ENCODE measurements at places on chromosomes 12 and 14.

DNA sequence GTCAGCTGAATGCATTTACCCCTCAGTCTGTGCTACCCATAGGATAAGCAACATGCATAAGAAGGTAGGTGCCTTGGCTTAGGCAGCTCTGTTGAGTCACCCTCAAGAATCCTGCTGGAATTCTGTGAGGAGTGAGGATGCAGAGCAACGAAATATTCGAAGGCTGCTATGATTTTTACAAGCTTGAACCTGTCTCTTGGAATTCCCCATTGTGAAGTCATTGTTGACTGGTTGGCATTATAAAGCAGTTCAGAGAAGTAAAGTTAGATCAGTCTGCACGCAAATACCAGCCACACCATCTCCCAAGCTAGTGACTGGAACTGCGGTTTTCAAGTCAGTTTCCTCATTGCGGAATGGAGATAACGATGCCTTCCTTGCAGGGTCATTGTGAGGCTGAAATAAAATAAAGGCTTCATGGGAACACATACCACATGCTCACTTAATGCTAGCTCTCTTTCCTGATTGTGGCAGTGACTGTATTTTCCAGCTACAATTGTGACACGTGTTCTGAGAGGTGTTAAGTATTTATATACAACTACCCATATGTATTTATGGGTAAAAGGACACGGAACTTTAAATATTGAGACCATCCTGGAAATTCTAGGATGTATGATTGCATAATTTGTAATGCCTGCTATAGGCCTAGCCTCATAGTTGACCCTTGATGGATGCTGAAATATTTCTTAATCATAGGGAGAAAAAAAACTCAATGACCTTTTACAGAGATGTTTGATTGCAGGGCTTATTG is 96.7 kb downstream of the ETV6 start:
- DNase-seq: peak; percentile 88

DNA sequence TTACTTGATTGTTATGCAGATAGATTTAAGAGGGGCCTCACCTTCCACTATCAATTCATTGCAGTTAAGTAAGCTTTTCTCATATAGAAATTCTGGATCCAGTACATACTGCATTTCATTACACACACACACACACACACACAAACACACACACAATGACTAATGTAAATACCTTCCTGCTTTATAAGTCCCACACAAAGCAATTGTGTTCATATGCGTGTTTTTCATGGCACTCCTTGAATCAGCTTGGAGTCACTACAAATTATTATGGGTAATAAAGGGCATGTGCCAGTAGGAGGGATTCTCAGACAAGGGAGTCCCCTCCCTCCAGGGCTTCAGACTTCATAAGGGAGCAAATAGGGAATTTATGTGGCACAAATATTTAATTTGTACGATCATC is 4.5 kb downstream of the MIPOL1 start:
- DNase-seq: peak; percentile 48

DNA sequence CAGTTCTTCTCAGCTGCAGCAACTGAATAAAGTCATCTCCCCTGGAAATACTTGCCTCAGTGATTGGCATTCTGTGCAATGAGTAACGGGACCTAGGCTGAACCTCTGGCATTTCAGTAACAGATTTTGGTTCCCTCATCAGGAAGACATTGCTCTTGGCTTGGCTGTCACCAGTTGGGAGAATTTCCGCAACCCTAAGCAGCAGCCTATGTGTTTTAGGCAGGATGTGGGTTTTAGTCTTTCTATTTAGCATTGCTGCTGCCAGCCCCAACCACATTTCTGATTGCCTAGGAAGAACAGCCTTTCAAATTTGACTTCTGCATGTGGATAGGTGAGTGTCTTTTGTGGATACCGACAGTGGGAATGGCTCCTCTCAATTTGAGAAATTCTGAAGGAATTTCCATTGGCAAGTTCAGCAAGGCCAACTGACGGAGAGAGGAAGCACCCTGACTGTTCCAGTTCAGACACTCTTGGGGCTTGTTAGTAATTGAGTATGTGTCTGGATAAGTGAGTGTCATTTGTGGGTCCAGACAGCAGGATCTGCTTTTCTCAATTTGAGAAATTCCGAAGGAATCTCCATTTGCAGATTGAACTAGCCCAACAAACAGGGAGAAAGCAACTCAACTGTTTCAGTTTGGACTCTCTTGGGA is 19.0 kb upstream of the CLEC2A start:
- no peak for DNase-seq

DNA sequence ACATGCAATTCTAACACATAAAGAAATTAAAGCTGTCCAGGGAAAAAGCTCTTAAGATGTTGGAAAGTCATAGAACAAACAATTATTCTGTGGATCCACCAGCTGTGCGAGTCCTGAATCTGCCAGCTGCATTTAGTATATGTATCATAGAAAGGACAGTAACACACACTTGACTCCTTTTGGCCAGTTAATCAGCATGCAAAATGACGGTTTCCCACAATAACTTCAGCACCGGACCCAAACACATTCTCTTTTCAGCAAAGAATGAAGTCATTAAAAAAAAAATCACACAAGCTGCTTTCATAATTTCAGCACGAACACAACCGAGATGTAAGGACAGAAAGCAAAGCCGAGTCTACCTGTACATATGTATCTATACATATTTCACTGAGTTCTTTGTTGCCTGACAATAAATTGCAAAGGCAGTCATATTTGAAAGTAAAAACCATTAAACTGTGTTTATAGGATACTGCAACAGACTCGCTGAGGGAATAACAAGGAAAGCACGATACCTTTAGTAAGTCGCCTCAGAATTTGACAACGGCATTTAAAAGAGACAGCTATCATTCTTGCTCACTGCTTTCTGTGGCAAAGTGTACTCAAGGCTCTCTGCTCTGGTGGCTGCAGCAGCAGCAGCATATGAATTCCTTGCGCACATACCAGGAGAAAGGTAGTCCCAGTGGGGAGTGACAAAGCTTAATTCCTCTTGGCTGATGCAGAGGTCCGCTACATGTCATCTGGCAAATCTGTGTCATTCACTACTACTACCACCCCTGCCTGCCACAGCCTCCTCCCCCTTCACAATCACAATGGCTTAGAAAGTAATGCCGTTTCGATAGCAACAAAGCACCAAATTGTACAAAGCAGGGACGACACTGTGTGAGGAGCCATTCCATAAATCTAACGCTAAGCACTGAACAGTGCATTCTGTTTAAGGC is at the start of gene GRIP1:
Gene GRIP1 (minus strand): TSS at position 739 of the 938 bp plus-strand sequence. CDS start 172 bp downstream, at position 567.
- DNase-seq: no peak

DNA sequence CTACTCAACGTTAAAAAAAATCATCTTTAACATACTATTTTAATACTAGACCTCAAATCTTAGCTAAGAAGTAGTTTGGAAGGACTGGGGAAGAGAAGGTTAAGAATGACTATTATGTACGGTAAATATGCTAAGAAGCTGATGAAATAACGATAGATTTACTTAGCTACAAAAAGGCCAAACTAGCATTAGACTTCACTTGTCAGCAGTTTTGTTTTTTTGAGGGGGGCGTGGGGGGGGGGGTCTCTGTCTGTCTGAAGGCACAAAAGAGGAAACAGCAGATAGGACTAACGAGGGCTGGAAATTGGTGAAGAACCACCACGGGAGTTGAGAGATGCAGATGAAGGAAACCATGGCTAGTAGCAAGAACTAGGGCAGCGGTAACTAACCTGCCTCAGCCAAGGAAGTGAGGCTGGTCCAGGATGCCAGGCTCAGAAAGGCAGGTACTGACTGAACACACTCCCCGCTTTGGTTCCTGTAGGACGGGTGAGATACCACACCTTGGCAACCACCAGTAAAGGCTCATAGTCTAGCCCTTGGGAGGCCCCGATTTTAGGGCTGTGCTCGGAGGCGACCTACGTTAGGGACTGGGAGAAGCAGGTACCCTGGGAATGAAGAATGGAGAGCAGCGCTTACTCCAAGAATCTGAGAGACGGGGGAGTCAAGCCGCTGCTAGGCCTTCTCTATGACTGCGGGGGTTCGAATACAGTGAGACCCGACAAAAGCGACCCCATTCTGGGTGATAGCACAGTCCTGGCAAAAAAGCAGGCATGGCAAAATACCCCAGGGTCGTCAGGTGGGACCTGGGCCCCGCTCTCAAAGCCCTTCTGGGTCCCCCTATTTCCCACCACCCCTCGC is 675 bp downstream of the NEDD8 start:
- peak; percentile 27 for DNase-seq

- no peak for DNase-seq
These were observed 41.1 kb downstream of the PTHLH start for GRCh38 chr12:27931390-27931789.

DNA sequence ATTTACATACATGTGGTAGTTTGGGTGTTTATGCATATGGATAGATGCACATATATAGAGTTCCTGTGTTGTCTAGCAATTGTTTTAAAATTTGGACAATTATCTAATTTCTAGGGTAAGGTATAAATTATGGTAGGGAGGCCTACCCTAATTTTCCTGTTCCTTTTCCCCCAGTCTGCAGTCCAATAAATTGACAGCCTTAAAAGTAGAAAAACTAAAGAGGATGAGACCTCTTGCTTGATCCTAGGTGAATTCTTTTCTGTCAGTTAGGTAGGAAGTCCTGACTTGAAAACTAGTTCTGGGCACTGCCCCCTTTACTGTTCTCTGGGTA is 2.1 kb upstream of the CDKN1B start:
- DNase-seq: no peak

DNA sequence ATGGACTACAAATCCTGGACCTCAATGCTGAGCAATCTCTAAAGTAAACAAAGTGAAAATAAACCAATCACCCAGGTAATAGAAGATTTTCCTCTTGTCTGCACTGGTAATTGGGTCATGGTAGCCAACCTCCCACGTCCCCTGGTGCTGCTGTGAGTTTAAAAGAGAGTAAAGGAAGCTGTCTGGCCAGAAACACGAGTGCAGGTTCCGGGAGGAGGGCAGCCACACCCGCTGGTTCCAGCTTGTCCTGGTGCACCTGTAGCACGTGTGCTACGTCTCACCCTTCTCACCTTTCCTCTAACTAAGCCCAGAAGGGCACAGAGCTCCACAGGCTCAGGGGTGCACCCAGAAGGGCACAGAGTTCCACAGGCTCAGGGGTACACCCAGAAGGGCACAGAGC is 5.4 kb downstream of the CRACR2A start:
- no peak for DNase-seq

GRCh38 chr12:68538726-68539614 is 71.7 kb upstream of the RAP1B start:
- no peak for DNase-seq

- DNase-seq: no peak
These were observed 590 bp downstream of the SCNN1A start for GRCh38 chr12:6374786-6375160.

- DNase-seq: no peak
These were observed 26.9 kb downstream of the FIGNL2 start for GRCh38 chr12:51821440-51822260.

- no peak for DNase-seq
These were observed 35.3 kb upstream of the ANKRD9 start for GRCh38 chr14:102544747-102545460.

- peak; percentile 78 for DNase-seq
These were observed 17.8 kb upstream of the HDAC7 start for GRCh38 chr12:47837190-47838171.

GRCh38 chr14:51533872-51534553 is 117.7 kb upstream of the FRMD6 start:
- DNase-seq: no peak

- no peak for DNase-seq
These were observed 163.5 kb downstream of the AACS start for GRCh38 chr12:125228519-125229260.

DNA sequence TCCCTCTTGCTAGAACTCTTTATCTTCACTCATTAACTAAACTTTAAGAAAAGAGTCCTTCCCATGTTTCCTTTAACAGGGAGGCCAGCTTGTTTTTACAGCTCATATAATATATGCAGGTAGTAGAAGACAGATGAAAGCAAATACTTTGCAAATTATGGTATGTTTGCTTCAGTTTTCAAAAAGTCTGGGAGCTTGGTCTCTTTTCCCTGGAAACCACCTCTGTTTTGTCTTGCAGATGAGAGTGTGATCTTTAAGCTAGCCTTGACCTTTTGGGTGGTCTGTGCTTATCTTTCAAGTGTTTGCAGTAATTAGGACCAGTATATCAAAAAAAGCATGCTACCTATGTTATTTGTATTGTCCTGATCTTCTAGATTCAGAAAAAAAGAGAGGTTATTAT is 62.7 kb downstream of the ERC1 start:
- no peak for DNase-seq

- no peak for DNase-seq
These were observed 386.3 kb downstream of the TMEM121 start for GRCh38 chr14:105912641-105913180.

- DNase-seq: peak; percentile 50
These were observed 19.8 kb downstream of the KRT80 start for GRCh38 chr12:52171950-52172512.

DNA sequence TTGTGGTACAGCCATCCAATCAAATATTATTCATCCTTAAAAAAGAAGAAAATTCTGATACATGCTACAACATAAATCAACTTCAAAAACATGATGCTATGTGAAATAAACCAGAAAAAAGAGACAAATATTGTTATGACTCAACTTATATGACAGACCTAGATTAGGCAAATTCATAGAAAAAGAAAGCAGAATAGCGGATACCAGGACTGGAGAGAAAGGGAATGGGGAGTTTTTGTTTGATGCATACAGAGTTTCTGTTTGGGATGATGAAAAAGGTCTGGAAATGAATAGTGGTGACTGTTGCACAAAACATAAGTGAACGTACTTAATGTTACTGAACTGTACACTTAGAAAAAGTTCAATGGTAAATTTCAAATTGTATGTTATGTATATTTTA is 82.3 kb downstream of the SPPL3 start:
- no peak for DNase-seq

DNA sequence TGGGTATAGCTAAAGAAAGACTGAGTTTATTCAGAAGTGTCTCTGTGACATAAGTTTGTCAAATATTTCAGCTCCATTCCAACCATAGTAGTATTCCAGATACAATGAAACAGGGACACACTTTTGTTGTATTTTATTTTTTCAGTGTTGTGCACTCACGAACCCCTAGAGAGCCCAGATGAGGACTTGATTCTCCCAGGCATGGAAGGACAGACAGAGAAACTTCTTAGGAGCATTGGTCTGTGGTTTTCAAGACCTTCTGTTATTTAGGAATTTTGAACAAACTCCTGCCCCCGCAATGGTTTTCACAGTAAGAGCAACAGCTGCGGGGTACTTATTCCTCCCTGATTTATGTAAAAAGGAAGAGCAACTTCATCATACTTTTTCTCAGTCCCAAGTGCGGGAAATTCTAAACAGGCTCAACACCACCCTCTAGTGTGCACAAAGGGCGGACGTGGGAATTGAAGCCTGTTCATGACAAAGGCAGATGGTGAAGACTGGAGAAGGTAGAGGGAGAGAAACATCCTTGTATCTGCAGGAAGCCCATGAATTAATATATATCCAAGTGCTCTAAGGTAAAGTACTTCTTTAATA is 147.6 kb downstream of the PAH start:
- peak; percentile 63 for DNase-seq

Data from ELR (cell line).